ENCODE measurements at places on chromosomes 1 and 21.

- DNase-seq: no peak
These were observed 1.8 kb downstream of the CDKN2C start for GRCh38 chr1:50971748-50972305.

DNA sequence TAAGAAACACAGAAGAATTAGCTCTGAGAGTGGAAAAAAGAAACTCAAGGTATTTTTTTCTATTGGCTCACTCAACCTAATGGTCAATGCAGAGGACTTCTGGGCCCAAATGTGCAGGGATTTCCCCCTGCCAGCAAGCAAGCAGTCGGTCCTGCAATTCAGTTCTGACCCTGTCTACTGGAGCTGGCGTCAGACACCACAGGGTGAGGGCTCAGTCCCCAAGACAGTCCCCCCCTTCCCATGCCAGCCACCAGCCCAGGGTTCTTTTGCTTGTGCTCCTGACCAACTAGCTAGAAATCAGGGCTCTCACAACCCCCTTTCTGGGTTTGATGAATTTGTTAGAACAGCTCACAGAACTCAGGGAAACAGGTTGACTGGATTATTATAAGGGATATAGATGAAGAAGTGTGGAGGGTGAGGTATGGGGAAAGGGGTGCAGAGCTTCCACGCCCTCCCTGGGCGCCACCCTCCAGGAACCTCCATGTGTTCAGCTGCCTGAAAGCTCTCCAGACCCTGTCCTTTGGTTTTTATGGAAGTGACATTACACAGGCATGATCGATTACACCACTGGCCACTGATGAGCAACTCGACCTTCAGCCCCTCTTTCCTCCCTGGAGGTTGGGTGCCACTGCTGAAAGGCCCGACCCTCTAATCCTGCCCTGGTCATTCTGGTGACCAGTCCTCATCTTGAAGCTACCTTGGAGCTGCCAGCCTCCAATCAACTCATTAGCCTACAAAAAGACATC lies 22.5 kb upstream of the PWP2 start:
- DNase-seq: no peak

- no peak for DNase-seq
These were observed 32.3 kb upstream of the LRRC8C start for GRCh38 chr1:89600451-89601224.

DNA sequence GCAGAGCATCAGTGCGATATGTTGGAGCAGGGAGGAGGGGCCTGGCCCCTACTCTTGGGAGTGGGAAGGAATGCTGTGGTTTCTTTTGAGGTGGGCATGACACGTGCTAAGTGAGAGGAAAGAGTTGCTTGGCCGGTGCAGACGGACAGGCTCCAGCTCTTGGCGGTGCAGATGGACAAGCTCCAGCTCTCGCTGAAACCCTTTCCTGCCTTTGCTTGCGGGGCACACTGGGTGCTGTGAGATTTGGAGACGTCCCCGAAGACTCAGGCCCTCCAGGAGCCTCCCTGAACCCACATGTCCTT lies 15.9 kb downstream of the PDXK start:
- no peak for DNase-seq

- peak; percentile 31 for DNase-seq
These were observed 33.4 kb downstream of the KIAA1614 start for GRCh38 chr1:180946056-180946455.

DNA sequence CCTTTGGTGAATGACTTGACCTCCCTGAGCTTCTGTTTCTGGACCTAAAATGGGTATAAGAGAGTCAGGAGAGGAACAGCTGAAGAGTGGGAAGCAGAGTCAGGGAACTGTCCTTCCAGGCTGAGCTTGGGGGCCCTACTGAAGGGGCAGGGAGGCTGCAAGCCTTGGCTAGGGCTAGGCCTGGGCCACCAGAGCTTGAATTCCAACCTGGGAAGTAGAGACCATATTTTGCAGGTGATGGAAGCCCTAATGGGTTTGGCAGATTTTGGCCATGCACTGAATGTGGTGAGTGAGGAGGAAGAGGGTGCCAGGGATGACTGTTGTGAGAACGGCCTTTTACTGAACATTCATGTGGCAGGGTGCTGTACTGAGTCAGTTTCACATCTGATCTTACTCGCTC lies 69.4 kb upstream of the KLHDC7A start:
- no peak for DNase-seq

GRCh38 chr1:27338751-27339150 lies 3.1 kb upstream of the SYTL1 start:
- peak; percentile 50 for DNase-seq

DNA sequence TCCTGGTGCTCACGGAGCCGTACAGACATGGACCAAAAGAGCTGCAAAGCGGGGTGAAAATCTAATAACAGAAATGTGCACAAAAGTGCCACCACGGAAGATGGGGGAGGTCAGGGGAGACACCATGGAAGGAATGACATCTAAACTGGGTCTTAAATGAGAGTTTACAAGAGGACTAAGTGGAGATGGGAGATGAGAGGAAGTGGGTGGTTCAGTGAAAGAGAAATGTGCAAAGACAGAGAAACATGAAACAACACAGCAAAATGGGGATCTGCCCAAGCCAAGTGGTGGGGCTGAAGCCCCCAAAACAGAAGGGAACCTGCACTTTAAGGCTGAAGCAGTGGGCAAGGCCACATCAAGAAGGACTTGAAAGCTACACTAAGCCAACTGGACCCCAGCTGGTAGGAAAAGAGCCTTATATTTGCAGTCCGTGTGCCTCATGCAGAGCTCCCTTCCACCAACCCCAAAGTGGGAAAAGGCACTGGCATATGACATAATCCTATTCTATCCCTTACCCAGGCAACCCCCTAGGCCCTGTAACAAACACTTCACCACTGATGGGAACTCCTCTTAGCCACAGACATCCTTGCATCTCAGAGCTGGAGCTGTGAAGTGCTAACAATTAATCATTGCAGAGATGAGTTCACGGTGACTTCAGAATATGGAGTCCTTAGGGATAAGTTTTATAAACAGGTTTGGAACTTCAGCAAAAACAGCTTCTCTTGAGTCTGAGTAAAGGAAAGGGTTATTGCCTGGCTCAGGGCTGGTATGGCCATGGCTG lies 198.6 kb upstream of the EDN2 start:
- DNase-seq: no peak

GRCh38 chr21:39796466-39796865 lies 51.5 kb downstream of the IGSF5 start:
- peak; percentile 21 for DNase-seq
